Sigmoid colon (tissue), 7 donors: ENCODE measurements at places on chromosomes 3 and 15.
A peak's percentile ranks its signal among the peaks of the same experiment; 100 is the strongest.

DNA sequence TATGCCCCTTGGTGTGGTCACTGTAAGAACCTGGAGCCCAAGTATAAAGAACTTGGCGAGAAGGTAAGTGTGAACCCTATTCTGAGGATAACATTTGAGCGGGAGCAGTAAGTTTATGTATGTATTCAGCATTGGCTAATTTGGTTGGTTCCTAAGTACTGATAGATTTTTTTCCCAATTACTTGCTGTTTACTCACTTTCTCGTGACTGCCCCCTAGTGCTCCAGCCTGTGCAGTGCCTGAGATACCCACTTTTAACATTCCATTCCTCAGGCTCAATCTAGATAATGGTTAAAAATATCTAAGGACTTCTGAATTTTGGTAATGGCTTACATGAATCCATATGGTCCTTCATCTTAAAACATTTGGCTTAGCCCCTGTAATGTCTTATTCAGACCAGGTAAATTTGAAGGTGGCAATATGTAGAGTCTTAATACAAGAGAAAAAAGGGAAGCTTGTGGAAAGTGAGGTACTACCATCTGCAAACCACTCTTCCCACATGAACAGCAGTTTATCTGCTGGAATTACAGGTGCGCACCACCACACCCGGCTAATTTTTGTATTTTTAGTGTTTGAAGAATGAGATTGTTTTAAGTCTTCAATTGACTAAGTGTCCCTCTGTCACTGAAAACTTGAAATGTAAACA, 7.1 kb downstream of the ELL3 start:
- peaks cover 60% of the 10 kb centered on the region for H3K36me3 ChIP-seq
- DNase-seq = no peak
- no peak overlapping the region for H3K4me3 ChIP-seq
- H3K27me3 ChIP-seq = no peaks in the 10 kb centered on the region
- no peaks in the 10 kb centered on the region for H3K4me1 ChIP-seq
- H3K27ac ChIP-seq = no peak overlapping the region

GRCh38 chr3:124297062-124297980, 305.4 kb upstream of the ROPN1 start:
- H3K27me3 ChIP-seq = no peaks in the 10 kb centered on the region
- H3K27ac ChIP-seq = no peak overlapping the region
- no peaks in the 10 kb centered on the region for H3K36me3 ChIP-seq
- H3K4me3 ChIP-seq = no peak overlapping the region
- H3K4me1 ChIP-seq = no peaks in the 10 kb centered on the region

DNA sequence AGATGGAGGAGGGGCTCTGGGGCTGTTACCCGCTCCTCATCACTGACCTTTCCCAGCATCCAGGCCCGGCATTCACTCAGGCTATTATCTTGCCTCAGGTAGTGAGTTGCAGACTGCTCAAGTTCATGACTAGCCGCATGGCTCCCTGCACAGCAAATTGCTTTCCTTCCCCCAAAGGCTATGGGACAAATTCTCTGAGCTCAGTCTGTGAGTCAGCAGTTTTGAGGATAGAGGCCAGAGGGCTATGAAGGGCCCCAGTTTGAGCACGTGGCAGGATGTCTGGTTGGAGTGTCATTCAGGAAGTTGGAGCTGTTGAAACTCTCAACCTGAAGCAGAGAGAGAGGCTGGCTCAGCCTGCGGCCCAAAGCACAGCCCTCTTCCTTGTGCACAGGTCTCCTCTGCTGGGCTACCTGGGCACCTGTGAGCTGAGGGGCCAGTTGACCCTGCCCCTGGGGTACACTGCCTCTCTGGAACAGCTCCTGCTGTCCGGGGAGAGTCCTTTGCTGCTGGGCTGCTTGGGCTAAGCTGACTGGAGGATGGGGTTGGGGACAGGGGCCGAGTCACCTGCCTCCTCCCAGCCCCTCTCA, 7.9 kb downstream of the FAH start:
- no peak overlapping the region for H3K27ac ChIP-seq
- H3K27me3 ChIP-seq = no peaks in the 10 kb centered on the region
- peaks cover 11% of the 10 kb centered on the region for H3K36me3 ChIP-seq
- no peak overlapping the region for H3K4me3 ChIP-seq
- peak; percentile 78 for DNase-seq

- no peaks in the 10 kb centered on the region for H3K27me3 ChIP-seq
- H3K4me3 ChIP-seq = no peak overlapping the region
- DNase-seq = no peak
- peaks cover 47% of the 10 kb centered on the region for H3K36me3 ChIP-seq
- no peak overlapping the region for H3K27ac ChIP-seq
- H3K4me1 ChIP-seq = no peaks in the 10 kb centered on the region
Measured at GRCh38 chr3:127606981-127607595, 8.9 kb downstream of the MCM2 start.

GRCh38 chr3:171744158-171744741, 66.0 kb downstream of the PLD1 start:
- H3K27me3 ChIP-seq = no peaks in the 10 kb centered on the region
- no peak overlapping the region for H3K27ac ChIP-seq
- H3K4me3 ChIP-seq = no peak overlapping the region
- DNase-seq = no peak

GRCh38 chr15:63244399-63244798, 33.0 kb upstream of the APH1B start:
- peaks cover 4% of the 10 kb centered on the region for H3K36me3 ChIP-seq
- no peak overlapping the region for H3K4me3 ChIP-seq
- H3K4me1 ChIP-seq = peaks cover 28% of the 10 kb centered on the region
- H3K27me3 ChIP-seq = no peaks in the 10 kb centered on the region
- H3K27ac ChIP-seq = peak overlapping the region; percentile 60

GRCh38 chr3:129529436-129530210, 1.2 kb downstream of the RHO start:
- H3K4me1 ChIP-seq = no peaks in the 10 kb centered on the region
- H3K36me3 ChIP-seq = no peaks in the 10 kb centered on the region
- H3K27ac ChIP-seq = no peak overlapping the region
- DNase-seq = no peak
- H3K27me3 ChIP-seq = no peaks in the 10 kb centered on the region
- no peak overlapping the region for H3K4me3 ChIP-seq

- H3K4me3 ChIP-seq = no peak overlapping the region
- H3K27ac ChIP-seq = no peak overlapping the region
- peaks cover 11% of the 10 kb centered on the region for H3K4me1 ChIP-seq
- H3K27me3 ChIP-seq = no peaks in the 10 kb centered on the region
- no peaks in the 10 kb centered on the region for H3K36me3 ChIP-seq
- DNase-seq = no peak
Measured at GRCh38 chr3:64575211-64575844, 112.5 kb downstream of the ADAMTS9 start.

GRCh38 chr3:36972163-36972562, 20.8 kb downstream of the EPM2AIP1 start:
- no peaks in the 10 kb centered on the region for H3K36me3 ChIP-seq
- no peak overlapping the region for H3K4me3 ChIP-seq
- no peak overlapping the region for H3K27ac ChIP-seq
- H3K4me1 ChIP-seq = no peaks in the 10 kb centered on the region

- H3K4me3 ChIP-seq = no peak overlapping the region
- DNase-seq = no peak
- H3K4me1 ChIP-seq = no peaks in the 10 kb centered on the region
Measured at GRCh38 chr15:49712846-49713450, 92.1 kb downstream of the DTWD1 start.

DNA sequence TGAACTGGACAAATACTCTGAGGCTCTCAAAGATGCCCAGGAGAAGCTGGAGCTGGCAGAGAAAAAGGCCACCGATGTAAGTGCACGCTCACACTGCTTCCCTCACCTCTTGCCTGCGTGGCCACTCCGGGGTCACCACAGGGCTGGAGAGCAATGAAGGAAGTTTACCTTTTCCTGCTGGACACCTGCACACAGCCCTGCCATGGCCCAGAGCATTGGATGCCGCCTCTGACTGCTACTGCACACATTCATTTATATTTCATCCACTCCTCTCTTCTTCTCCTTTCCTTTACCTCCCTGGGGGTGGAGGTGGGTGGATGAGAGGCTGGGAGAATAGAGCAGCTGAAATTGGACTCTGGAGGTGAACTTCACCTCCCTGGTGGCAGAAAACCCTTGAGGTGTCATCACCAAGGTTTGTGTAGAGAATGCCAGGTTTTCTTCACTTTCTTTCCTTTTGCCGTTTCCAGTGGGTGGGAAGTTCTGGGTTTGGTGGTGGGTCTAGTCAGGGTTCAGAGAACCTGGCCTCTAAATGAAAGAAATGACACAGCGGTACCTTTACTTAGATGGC, 1.6 kb downstream of the TPM1 start:
- H3K4me3 ChIP-seq = peak overlapping the region; percentile 88
- H3K27me3 ChIP-seq = no peaks in the 10 kb centered on the region
- H3K27ac ChIP-seq = peak overlapping the region; percentile 98
- no peaks in the 10 kb centered on the region for H3K4me1 ChIP-seq

GRCh38 chr3:157753787-157754136, 250.5 kb upstream of the VEPH1 start:
- H3K4me1 ChIP-seq = no peaks in the 10 kb centered on the region
- H3K27ac ChIP-seq = no peak overlapping the region
- DNase-seq = no peak
- no peaks in the 10 kb centered on the region for H3K36me3 ChIP-seq
- H3K27me3 ChIP-seq = no peaks in the 10 kb centered on the region
- no peak overlapping the region for H3K4me3 ChIP-seq

DNA sequence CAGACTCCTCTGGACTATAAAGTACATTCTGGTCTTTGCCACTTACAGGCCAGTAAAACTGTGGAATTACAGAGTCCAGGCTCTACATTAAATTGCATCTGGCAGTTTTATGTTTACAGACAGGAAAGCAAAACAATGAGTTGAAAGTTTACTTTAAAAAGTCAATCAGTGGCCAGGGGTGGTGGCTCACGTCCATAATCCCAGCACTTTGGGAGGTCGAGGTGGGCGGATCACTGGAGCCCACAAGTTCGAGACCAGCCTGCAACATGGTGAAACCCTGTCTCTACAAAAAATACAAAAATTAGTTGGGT, 53.8 kb downstream of the TM4SF4 start:
- H3K4me1 ChIP-seq = peaks cover 35% of the 10 kb centered on the region
- H3K27ac ChIP-seq = peak overlapping the region; percentile 53
- DNase-seq = no peak
- no peaks in the 10 kb centered on the region for H3K27me3 ChIP-seq
- H3K4me3 ChIP-seq = no peak overlapping the region
- H3K36me3 ChIP-seq = peaks cover 5% of the 10 kb centered on the region

DNA sequence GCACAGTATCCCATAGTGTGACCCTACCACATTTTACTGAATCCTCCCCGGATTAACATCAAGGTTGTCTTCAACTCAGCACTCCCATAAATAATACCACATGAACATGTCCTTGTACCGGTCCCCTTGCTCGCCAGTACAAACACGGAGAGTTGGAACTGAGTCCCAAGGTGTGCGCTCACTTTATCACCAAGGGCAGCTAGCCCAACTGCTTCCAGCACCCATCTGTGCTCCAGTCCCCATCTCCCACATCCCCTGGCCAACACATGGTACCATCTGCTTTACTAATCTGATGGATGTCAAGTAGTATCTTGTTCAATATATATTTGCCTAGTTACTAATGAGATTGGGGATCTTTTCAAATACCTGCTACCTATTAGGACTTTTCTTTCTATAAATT, 64.7 kb downstream of the ISG20 start:
- no peak overlapping the region for H3K27ac ChIP-seq
- no peaks in the 10 kb centered on the region for H3K27me3 ChIP-seq
- peaks cover 5% of the 10 kb centered on the region for H3K4me1 ChIP-seq
- no peak overlapping the region for H3K4me3 ChIP-seq
- no peaks in the 10 kb centered on the region for H3K36me3 ChIP-seq

- no peak for DNase-seq
- H3K4me1 ChIP-seq = no peaks in the 10 kb centered on the region
- no peaks in the 10 kb centered on the region for H3K36me3 ChIP-seq
- no peaks in the 10 kb centered on the region for H3K27me3 ChIP-seq
Measured at GRCh38 chr3:193498215-193498614, 56.5 kb downstream of the ATP13A4 start.

DNA sequence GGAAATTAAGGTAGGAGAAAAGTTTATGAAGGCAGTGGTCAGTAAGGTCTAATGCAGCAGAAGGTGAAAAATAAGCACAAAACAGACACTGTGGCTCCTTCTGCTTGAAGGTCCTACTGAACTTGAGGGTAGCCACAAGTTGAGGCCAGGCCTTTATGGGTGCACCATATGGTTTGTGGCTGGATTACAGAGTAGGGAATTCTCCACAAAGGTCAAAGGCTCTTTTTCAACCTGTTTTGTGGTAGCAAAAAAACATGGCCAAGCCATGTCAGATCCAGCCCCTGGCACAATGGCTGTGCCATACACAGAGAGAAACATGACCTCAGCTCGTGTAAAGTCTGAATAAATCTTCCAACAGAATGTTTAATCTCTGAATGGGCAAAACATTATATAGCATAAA, 214.0 kb downstream of the SATB1 start:
- H3K27ac ChIP-seq = no peak overlapping the region
- DNase-seq = no peak
- H3K4me3 ChIP-seq = no peak overlapping the region
- no peaks in the 10 kb centered on the region for H3K4me1 ChIP-seq

GRCh38 chr3:24498796-24499195, 4.1 kb upstream of the THRB start:
- no peaks in the 10 kb centered on the region for H3K36me3 ChIP-seq
- H3K4me3 ChIP-seq = no peak overlapping the region
- DNase-seq = no peak
- H3K4me1 ChIP-seq = no peaks in the 10 kb centered on the region
- H3K27me3 ChIP-seq = no peaks in the 10 kb centered on the region
- no peak overlapping the region for H3K27ac ChIP-seq

DNA sequence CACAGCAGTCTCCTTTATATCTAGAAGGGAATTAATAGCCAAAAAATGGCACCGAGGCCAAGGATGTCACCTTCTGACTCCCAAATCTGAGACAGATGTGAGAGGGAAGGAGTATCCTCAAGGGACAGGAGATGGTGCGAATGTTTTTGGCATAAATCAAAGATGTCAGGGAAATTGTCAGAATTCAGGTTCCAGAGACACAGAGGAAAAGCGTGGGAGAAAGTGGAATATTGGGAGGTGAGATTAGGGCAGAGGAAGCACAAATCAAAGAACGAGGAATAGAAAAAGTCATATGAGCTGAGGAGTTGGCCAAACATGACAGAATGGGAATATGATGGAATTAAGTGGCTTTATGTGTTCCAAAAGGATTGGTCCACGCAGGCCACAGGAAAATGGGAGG, 6.0 kb downstream of the CCR5AS start:
- H3K27me3 ChIP-seq = no peaks in the 10 kb centered on the region
- no peaks in the 10 kb centered on the region for H3K4me1 ChIP-seq
- DNase-seq = no peak
- no peaks in the 10 kb centered on the region for H3K36me3 ChIP-seq

DNA sequence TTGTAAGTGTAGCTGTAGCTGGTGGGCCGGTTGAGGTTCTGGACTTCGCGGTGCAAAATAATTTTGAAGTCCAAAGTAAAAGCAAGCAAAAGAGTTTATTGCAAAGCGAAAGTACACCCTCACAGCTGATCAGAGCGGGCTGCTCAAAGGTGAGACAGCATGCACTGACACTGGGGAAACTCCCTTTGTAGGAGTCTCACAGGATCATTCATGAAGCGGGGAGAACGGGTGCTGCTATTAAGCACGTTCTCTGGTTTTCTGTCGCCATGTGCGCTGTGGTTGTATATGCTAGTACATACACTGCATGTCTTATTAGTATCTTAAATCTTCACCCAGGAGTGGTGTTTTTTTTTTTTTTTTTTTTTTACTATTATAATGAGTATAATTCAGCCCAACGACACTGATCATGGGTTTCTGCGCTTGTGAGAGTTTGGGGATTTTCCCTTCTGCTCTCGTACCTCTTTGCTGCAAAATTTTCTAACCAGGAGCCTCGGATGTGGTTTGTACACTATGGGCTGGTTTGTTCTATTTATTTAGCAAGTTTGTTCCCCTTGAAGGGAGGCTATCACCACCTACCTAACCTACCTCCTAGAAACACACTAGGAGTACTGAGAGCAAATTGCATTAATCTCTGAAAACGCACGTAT, 1.4 kb upstream of the AP4E1 start:
- peaks cover 26% of the 10 kb centered on the region for H3K4me1 ChIP-seq
- peaks cover 6% of the 10 kb centered on the region for H3K36me3 ChIP-seq
